ENCODE measurements at places on chromosomes 7 and 10.

DNA sequence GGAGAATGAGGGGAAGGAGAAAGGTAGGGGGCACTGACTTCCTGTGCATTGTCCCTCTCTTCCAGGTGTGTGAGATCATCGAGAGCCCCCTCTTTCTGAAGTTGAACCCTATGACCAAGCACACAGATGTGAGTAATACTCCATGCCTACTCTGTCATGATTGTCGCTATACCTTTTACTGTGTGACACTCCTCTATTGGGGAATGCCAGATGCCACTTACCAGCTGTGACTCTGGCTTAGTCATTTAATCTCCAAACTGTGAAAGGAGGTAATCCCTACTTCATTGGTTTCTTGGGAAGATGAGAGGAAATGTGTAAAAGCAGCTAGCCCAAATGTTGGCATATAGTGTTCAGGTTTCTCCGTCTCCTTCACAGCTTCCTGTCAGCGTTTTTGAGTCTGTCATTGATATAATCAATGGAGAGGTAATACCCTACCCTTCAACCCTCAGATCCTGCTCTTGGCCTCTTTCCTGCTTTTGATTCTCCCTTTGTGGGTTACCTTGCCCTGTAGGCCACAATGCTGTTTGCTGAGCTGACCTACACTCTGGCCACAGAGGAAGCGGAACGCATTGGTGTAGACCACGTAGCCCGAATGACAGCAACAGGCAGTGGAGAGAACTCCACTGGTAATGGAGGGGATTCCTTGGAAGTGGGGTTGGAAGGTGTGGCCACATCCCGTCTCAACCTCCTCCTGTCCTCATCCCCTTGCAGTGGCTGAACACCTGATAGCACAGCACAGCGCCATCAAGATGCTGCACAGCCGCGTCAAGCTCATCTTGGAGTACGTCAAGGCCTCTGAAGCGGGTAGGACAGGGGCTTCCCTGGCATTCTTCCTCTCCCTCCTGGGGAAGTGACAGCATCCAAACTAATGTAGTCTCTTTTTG, 2.0 kb downstream of the COPS6 start:
- no peaks in the 10 kb centered on the region for H3K27me3 ChIP-seq
- H3K4me1 ChIP-seq, result peaks cover 27% of the 10 kb centered on the region
- peak overlapping the region; percentile 89 for H3K4me3 ChIP-seq
- peak; percentile 28 for DNase-seq
- H3K36me3 ChIP-seq, result peaks cover 59% of the 10 kb centered on the region

DNA sequence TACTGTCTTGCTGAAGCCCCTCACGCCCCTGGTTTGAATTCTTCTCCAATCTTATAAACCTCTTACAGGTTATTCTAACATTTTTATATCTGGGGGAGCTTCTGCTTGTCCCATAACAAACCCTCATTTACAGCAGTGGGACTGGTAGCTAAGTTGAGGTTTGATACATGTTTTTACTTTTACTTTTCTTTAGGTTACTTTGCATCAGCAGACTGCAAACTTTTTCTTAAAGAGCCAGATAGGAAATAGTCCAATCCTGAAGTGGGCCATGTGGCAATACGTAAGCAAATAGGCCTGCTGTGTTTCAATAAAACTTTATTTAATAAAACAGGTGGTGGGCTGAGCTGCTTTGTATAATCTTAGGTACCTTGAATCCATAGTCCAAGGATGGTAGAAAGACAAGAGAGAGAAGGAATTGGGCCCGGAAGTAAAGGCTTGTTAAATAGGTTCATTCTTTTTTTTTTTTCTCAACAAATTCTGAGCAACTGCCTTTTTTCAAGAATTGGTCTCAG, 27.3 kb downstream of the RAB18 start:
- DNase-seq, result no peak
- H3K4me1 ChIP-seq, result peaks cover 36% of the 10 kb centered on the region
- H3K4me3 ChIP-seq, result no peak overlapping the region
- H3K27ac ChIP-seq, result peak overlapping the region; percentile 56

DNA sequence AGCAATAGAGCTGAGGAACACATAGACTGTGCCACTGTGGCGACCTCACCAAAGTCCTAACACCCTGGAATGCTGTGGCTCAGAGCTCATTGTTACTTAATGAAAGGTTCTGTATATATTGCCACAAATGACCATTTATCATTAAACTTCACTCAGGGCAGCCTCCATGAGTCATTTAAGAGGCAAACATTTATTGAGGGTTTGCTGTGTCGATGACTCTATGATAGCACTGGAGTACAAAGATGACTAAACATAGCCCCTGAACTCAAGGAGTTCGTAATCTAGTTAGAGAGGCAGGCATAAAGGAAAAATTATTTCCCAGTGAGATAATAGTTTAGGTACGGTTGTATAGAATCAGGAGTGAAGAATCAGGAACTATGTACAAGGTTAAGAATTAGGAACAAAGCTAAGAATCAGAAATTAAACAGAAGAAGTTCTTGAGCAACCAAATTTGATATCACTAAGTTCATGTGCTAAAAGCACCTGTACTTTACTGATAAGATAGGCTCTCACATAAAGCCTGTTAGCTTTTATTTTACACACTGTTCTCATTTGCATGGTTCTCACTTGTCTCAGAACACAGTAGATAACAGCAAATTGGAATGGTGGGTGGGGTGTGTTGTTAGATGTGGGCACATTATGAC, 7.9 kb downstream of the ENTPD7 start:
- no peaks in the 10 kb centered on the region for H3K27me3 ChIP-seq
- H3K36me3 ChIP-seq, result peaks cover 5% of the 10 kb centered on the region
- H3K4me3 ChIP-seq, result no peak overlapping the region
- DNase-seq, result no peak

DNA sequence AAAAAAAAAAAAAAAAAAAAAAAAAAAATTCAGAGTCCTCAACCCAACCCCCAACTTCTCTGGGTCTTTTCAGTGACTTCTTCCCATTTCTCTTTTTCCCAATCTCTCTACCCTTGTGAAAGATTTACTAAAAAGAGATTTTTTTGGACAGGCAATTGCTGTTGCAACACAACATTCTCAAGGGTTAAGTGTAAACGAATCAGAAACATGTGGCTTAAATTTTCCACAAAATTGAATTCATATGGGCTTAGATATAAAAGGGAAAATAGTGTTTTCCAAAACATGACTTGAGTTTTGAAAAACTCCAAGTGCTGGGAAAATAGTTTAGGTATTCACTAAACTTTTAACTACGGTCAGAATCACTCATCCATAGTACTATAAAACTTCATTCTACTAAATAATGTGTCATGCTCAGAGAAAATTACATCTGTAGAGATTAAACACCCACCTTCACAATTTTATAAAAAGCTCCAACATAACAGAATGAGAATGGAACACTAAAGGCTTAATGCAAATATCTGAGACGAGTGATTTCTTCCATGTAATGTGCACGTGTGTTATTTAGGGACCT, 643.1 kb downstream of the PARD3 start:
- no peak overlapping the region for H3K27ac ChIP-seq
- H3K36me3 ChIP-seq, result no peaks in the 10 kb centered on the region
- H3K4me1 ChIP-seq, result no peaks in the 10 kb centered on the region
- DNase-seq, result no peak
- peaks cover 2% of the 10 kb centered on the region for H3K27me3 ChIP-seq

- no peaks in the 10 kb centered on the region for H3K4me1 ChIP-seq
- H3K27me3 ChIP-seq, result no peaks in the 10 kb centered on the region
- H3K36me3 ChIP-seq, result peaks cover 83% of the 10 kb centered on the region
- H3K4me3 ChIP-seq, result no peak overlapping the region
- H3K27ac ChIP-seq, result no peak overlapping the region
Observed at GRCh38 chr10:6217611-6218010, 14.9 kb downstream of the PFKFB3 start.

GRCh38 chr10:71596127-71596526, 123.5 kb downstream of the C10orf105 start:
- no peak overlapping the region for H3K27ac ChIP-seq
- no peaks in the 10 kb centered on the region for H3K36me3 ChIP-seq
- no peaks in the 10 kb centered on the region for H3K27me3 ChIP-seq
- DNase-seq, result no peak

DNA sequence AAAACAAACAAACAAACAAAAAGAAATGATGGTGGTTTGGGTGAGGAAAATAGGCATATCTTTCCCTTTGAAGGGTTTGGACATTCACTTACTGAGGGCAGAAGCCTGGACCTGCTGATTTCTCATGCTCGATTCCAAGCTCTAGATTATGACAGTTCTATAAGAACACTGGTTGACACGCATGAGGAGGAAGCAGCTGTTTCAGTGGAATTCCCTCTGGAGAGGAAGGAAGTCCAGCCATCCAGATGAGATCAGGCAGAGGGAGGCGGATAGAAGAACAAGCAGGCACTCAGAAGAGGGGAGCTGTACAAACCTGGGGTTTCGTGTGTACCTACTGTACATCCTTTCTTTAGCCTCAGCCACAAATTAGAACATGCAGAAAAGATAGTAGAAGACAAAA, 691.9 kb downstream of the INHBA start:
- DNase-seq, result no peak
- no peaks in the 10 kb centered on the region for H3K36me3 ChIP-seq
- no peak overlapping the region for H3K4me3 ChIP-seq
- H3K4me1 ChIP-seq, result no peaks in the 10 kb centered on the region
- no peak overlapping the region for H3K27ac ChIP-seq
- H3K27me3 ChIP-seq, result no peaks in the 10 kb centered on the region

GRCh38 chr7:29077176-29077575, 69.2 kb downstream of the CPVL start:
- H3K4me3 ChIP-seq, result no peak overlapping the region
- H3K27ac ChIP-seq, result no peak overlapping the region
- H3K4me1 ChIP-seq, result no peaks in the 10 kb centered on the region
- no peaks in the 10 kb centered on the region for H3K36me3 ChIP-seq
- peaks cover 5% of the 10 kb centered on the region for H3K27me3 ChIP-seq

- H3K27me3 ChIP-seq, result no peaks in the 10 kb centered on the region
- H3K27ac ChIP-seq, result no peak overlapping the region
- no peak for DNase-seq
- H3K36me3 ChIP-seq, result no peaks in the 10 kb centered on the region
Observed at GRCh38 chr10:32189400-32190084, 133.3 kb upstream of the KIF5B start.

DNA sequence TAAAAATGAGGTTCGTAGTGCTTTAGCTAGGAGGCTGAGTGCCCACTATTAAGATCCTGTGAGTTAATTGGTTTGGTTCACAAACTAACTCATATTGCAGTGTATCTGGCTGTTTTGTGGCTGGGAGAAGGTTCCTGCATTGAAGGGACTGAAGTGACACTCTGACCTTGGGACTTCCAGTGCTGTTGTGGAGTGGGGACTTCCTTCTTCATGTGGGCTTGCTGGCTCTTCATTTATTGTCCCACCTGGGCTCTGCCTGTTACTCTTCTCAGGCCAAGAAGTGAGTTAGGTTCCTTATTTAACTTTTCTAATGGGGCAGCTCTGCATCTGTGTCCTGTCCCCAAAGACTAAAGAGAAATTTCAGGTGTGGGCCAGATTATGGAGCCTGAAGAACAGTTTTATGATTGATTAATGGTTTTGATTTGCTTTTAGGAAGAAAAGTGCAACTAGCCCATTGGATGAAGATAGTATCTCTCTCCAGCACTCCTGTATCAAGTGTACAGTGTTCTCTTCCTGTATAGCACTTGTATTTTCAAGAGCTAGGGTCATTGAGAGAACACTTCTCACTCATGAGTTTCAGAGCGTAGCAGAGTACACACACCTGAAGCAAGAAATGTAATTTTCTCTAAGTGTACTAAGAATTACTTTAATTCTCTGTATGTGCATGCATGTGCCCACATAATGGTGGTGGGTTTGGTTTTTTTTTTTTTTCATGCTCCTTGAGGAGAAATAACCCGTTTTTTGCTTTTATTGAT, 54.8 kb downstream of the AUTS2 start:
- no peak for DNase-seq
- no peaks in the 10 kb centered on the region for H3K36me3 ChIP-seq
- H3K4me1 ChIP-seq, result no peaks in the 10 kb centered on the region

DNA sequence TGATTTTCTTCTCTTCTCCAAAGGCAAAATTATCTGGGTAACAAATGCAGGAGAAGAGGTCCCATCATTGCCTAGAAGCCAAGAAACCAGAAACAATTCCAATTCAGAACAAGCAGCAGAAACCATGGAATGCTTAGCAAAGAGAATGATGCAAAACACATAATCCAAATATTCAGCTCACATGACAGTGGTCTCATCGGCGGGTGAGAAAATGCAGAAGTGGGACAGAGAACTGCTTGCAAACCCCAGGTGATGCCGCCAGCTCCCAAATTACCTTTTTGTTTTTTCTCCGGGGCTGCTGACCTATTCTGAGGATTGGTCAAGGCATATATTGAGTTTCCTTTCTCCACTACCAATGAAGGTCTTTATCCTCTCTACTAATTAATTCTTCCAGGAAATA, 99.7 kb downstream of the ZNF22 start:
- H3K36me3 ChIP-seq, result no peaks in the 10 kb centered on the region
- DNase-seq, result no peak
- no peak overlapping the region for H3K27ac ChIP-seq
